ENCODE measurements at places on chromosomes 5 and 9. TPM values are rescaled to one million over a fixed set of nuclear protein-coding genes. Genes with fewer than 3 reads are reported as not detected.

- no peaks in the 10 kb centered on the region for H3K27me3 ChIP-seq
- no peak overlapping the region for H3K4me3 ChIP-seq
- H3K4me1 ChIP-seq: peaks cover 91% of the 10 kb centered on the region
Measured at GRCh38 chr9:89428901-89429890, 68.7 kb downstream of the SEMA4D start.

DNA sequence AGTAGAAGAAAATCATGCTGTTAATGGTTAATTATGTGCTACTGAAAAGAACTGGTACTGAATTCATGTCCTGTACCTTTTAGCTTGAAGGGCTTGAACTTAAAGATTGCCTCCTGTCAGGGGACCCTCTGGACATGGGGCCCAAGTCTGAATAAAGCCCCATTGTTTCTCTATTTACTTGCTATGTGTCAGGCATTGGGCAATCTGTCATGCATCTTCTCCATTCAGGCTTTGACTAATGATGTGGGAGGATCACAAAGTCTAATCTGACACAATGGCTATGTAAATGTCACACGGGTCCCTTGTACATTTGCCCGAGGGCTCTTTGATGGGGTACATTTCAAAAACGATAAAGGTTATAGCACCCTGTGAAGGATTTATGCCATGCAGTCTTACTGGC is 64.0 kb upstream of the TUSC1 start:
- no peak overlapping the region for H3K4me3 ChIP-seq
- no peaks in the 10 kb centered on the region for H3K36me3 ChIP-seq
- DNase-seq: no peak
- no peaks in the 10 kb centered on the region for H3K27me3 ChIP-seq
- no peak overlapping the region for H3K27ac ChIP-seq
- H3K4me1 ChIP-seq: no peaks in the 10 kb centered on the region

DNA sequence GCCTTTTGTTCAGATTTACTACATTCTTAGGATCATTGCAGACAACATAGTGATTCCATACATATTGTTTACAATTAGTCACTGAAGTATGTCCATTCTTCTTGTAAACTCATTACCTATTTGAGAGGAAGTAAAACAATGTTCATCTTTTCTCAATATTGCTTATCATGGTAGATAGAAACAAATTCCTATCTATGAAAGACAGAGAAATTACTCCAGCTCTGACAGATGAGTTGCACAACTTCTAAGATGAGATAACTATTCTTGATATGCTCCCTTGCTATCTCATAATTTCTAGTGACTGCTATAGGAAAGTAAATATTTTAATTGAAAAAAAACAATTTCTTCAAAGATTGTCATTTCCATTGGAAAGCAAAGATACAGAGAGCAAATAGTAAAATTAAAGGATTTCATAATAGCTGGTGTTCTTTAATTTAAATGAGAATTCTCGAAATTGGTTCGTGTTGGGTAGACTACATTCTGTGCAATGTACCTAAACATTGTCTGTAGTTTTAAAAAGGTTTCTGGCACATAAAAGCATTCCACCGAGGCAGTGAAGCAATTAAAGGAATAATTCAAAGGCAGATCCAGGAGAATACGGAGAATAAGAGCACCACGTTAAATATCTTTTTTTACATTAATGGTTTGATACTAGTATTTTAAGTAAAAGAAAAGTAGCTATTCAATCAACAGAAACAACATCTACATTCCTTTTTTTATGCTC is 1029.1 kb upstream of the ACO1 start:
- no peak overlapping the region for H3K4me3 ChIP-seq
- H3K27me3 ChIP-seq: no peaks in the 10 kb centered on the region
- no peaks in the 10 kb centered on the region for H3K4me1 ChIP-seq

DNA sequence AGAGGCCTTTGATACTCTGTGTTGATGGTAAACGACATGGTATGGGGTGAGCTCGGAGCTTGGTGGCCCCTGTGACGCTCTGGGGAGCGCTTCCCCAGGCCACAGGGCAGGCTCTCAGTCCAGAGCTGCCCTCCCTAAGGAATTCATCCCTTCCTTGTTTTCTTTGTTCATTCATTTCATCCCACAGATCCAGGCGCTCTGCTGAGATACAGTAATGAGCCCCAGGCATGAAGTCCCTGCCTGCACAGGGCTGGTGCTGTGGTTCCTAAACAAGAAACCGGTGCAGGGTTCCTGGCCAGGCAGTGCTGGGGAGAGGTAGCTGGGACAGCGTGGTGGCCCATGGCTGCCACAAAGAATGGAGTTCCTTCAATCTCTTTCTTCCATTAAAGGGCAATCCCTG is 14.4 kb downstream of the NEK6 start:
- peaks cover 3% of the 10 kb centered on the region for H3K27me3 ChIP-seq
- no peak for DNase-seq
- no peaks in the 10 kb centered on the region for H3K4me1 ChIP-seq
- H3K4me3 ChIP-seq: no peak overlapping the region

DNA sequence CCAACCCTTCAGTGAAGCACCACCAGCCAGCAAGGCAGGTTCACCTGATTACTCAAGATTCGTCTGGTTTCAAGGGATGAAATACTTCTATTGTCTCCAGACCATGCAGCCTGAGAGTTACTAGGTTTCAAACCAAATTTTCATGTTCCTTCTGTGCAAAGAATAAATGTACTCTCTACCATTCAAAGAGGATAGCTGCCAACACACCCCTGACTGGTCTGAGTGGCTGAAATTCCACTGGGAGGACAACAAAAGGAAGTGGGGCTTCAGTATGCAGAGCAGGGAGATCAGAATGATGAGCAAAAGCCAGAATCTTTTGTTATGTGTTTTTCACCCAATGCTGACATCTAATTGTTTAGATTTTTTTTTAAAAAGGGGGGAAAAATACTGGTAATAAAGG is 356.3 kb downstream of the BNC2 start:
- H3K36me3 ChIP-seq: no peaks in the 10 kb centered on the region
- no peaks in the 10 kb centered on the region for H3K4me1 ChIP-seq
- H3K27me3 ChIP-seq: no peaks in the 10 kb centered on the region
- H3K27ac ChIP-seq: no peak overlapping the region

DNA sequence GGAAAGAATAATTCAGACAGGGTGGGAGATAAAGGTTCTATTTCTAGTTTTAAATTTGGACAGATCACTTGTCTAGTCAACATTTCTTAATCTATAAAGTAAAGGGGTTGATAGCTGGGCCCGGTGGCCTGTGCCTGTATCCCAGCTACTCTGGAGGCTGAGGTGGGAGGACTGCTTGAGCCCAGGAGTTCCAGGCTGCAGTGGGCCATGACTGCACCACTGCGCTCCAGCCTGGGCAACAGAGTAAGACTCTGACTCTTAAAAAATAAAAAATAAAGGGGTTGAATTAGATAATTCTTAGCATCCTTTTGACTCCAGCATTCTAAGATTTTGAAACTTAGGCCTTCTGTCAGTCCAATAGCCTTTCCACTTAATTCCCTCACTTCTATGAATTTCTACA is 10.8 kb downstream of the DIAPH1 start:
- DNase-seq: no peak
- peaks cover 26% of the 10 kb centered on the region for H3K36me3 ChIP-seq
- peaks cover 81% of the 10 kb centered on the region for H3K4me1 ChIP-seq

DNA sequence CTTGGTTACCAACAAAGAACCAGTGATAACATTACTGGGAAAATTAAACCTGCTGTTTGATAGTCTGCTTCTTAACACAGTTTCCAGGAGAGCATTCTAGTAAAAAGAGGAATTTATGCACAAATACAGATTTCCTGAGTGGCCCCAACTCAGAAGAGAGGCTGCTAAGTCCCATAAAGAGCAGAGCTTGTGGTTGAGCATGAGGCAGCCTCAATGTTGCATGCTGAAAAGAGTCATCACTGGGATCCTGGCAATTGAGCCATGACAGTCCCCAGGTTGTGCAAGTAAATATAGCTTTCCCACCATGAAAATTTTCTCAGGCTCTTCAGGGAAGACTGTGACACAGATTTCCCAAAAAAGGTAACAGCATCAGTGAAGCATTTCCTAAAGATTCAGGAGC is 47.5 kb upstream of the ADRB2 start:
- no peak overlapping the region for H3K27ac ChIP-seq
- no peak overlapping the region for H3K4me3 ChIP-seq
- DNase-seq: no peak
- peaks cover 33% of the 10 kb centered on the region for H3K27me3 ChIP-seq
- H3K36me3 ChIP-seq: no peaks in the 10 kb centered on the region

GRCh38 chr9:123696476-123696875 is 233.4 kb downstream of the DENND1A start:
- H3K36me3 ChIP-seq: peaks cover 1% of the 10 kb centered on the region
- no peaks in the 10 kb centered on the region for H3K4me1 ChIP-seq
- H3K27ac ChIP-seq: no peak overlapping the region
- no peak overlapping the region for H3K4me3 ChIP-seq
- DNase-seq: no peak
- H3K27me3 ChIP-seq: no peaks in the 10 kb centered on the region

Gene CDKN2B-AS1
- 1.2 TPM for total RNA-seq

Gene MARCOL
- not detected for total RNA-seq

Gene ZMAT2
- total RNA-seq: 71.2 TPM

Gene ORM2
- not detected for total RNA-seq

Data from activated T-helper 1 cell treated with anti-CD3 and anti-CD28 coated beads, Interleukin-12 subunit alpha, Interleukin-12 subunit beta, Interleukin-2, Interleukin-4 antibody, amounts not matched to agents 30 ng/mL and 10 ng/mL and 1 ng/mL, durations not matched to agents 14 hours and 24 hours and 36 hours (primary cell).